ENCODE measurements at places on chromosomes 3 and 15.

DNA sequence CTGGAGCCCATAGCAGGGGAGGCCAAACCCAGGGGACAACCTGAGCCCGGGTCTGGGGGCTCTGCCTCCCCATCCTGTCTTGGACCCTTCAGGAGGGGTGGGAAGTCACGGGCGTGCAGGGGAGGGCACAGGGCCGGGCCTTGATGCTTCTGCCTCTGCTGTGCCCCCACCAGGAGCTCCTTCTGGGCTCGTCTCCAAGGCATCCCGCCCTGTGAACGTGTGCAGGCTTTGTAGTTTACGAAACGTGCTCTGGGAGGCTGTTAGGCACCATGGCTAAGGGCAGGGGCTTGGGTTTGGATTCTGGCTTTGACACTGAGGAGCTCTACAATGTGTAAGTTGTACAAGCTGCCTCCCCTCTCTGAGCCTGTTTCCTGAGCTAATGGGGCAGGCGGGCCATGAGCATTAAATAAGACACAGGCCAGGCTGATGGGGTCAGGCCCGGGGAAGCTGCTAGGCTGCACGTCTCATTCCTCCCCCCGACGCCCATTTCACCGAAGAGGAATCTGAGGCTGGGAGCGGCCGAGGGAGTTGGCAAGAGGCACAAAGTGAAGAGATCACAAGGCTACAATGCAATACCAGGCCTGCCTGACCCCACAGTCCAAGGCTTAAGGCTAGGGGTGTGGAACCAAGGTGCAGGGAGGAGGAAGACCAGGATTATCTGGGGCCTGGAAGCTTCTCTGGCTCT is 19.6 kb downstream of the PLXND1 start:
- no peak for DNase-seq

- DNase-seq: no peak
Observed at GRCh38 chr15:29873264-29873663, 51.0 kb upstream of the TJP1 start.

DNA sequence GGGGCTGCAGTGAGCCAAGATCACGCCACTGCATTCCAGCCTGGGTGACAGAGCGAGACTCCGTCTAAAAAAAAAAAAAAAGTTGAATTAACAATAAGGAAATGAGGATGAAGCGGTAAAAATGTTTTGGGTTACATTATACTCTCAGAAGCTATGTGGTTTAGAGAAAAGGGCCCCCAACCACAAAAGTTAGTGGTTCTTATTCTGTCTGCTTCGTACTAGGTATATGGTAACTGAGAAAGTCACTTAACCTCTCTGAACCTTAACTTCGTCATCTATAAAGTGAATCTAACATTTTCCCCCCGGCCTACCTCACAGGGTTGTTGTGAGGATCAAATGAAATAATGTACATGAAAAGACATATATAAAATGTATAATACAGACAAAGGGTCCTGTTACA is 38.4 kb upstream of the EHHADH start:
- no peak for DNase-seq

DNA sequence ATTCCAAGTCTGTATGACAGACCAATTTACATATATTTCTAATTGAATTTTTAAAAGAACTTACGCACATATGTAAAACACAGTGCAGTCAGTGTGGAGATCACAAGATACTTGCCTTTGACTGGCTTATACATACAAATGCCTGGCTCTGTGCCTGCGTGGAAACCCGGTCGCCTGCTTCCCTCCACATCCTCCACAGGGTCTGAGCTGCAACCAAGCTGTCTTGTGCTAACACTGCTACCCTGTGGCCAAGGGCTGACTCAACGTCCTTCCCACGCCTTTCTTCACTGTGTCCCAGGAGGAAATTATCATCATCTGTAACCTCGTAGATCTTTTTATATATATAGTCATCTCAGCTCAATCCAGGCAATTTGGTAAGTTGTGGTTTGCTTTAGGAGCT is 117.0 kb downstream of the WNT7A start:
- DNase-seq: no peak

- no peak for DNase-seq
Observed at GRCh38 chr3:14524311-14524711, 15.8 kb downstream of the GRIP2 start.

DNA sequence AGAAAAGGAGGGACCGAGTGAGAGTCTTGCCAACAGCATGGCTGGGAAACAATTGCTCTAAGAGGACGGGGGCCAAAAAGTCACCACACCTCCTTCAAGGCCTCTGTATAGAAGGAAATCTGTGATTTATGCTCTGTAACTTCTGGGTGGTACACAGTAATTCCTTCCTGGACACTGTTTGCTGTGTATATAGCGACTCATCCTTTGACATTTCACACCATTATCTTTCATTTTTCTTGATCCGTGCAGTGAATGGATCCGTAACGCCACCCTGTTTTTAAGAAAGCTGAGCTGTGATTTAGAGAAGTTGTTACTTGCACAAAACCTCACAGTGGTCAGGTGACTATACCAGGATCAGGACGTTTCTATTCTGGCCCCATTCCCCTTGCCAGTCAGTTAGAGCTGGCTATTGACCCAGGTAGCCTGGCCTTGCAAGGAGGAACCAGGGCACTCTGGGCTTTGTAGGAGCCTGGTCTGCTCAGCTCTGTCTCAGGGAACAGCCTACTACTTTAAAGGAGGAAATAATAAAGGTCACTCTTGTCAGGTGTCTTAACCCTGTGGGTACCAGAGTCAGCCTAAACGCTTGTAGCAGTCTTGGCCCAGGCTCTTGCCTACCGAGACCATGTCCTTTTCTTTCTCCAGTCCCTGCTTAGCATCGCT is 86.5 kb upstream of the MYZAP start:
- no peak for DNase-seq

GRCh38 chr15:79820820-79821219 is 76.0 kb downstream of the MTHFS start:
- DNase-seq: no peak

- DNase-seq: no peak
Observed at GRCh38 chr3:97736928-97737327, 27.6 kb upstream of the ARL6 start.

GRCh38 chr3:172355836-172356235 is 92.4 kb downstream of the GHSR start:
- no peak for DNase-seq

DNA sequence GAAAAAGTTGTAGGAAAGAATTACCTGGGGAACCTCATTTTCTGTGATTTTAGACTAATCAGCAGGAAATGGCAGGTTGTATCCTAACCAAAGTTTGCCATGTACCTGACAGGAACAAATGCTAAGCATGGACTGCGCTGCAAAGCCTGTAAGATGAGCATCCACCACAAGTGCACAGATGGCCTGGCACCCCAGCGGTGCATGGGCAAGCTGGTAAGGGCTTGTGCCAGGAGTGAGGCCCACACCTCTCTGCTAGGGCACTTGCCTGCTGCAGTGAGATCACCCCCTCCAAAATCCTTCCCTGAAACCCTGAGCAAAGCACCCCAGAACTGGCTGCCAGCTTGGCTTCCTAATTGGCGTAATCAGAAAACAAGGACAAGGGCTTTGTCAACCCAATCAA is 102.6 kb downstream of the STAC start:
- DNase-seq: no peak

DNA sequence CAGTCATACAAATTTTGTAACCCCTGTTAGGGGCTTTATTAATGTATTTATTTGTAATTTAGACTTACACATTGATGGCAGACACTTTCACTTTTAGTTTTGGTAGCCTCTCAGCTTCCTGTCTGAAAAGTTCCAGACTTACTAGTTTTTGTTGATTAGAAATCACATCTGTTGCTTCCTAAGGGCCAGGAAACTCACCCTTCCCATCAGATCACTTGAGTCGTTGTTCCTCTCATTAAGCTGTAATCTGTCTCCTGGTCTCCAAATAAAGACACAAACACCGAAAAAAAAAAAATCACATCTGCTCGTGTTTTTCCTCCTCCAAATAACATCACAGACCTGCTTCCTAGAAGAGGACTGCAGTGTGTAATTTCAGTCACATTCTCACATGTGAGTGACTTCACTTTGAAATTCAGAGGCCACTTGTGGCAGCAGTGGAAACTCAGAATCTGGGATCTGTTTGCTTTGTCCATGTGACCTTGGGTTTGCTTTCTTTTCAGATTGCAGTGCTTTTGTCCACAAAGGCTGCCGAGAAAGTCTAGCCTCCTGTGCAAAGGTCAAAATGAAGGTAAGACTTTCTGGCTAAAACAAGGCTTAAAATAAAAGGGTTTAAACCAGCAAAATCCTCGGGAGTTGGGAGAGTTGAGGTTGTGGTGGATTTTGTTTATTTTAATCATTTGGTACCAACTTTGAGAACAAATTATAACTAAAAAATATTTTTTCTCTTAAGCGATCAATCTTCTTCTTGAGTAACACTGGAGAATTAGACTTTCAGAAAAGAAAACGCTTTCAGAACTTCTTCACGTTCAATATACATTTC is 87.0 kb downstream of the KLHL25 start:
- no peak for DNase-seq

- DNase-seq: no peak
Observed at GRCh38 chr3:104886220-104886995, 480.3 kb upstream of the ALCAM start.

DNA sequence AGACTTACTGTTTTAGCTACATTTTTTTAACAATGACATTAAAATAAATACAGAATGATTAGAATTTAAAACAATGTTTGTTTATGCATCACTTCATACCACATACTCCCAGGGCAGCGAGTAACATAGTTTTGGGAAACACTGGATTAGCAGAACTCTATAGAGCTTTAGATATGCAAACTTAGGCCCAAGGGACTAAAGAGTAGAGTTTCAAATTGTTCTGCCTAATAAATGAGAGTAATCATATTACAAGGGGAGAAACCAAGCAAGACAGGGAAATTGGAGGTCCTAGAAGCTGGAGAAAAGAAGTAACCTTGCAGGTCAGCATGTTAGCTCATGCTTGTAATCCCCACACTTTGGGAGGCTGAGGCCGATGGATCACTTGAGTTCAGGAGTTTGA is 3.6 kb upstream of the DAZL start:
- no peak for DNase-seq

- no peak for DNase-seq
Observed at GRCh38 chr3:186638259-186638658, 1.9 kb upstream of the FETUB start.

- no peak for DNase-seq
Observed at GRCh38 chr3:59425371-59425770, 375.5 kb upstream of the CFAP20DC start.

GRCh38 chr3:107531917-107532469 is 9.2 kb downstream of the BBX start:
- no peak for DNase-seq

DNA sequence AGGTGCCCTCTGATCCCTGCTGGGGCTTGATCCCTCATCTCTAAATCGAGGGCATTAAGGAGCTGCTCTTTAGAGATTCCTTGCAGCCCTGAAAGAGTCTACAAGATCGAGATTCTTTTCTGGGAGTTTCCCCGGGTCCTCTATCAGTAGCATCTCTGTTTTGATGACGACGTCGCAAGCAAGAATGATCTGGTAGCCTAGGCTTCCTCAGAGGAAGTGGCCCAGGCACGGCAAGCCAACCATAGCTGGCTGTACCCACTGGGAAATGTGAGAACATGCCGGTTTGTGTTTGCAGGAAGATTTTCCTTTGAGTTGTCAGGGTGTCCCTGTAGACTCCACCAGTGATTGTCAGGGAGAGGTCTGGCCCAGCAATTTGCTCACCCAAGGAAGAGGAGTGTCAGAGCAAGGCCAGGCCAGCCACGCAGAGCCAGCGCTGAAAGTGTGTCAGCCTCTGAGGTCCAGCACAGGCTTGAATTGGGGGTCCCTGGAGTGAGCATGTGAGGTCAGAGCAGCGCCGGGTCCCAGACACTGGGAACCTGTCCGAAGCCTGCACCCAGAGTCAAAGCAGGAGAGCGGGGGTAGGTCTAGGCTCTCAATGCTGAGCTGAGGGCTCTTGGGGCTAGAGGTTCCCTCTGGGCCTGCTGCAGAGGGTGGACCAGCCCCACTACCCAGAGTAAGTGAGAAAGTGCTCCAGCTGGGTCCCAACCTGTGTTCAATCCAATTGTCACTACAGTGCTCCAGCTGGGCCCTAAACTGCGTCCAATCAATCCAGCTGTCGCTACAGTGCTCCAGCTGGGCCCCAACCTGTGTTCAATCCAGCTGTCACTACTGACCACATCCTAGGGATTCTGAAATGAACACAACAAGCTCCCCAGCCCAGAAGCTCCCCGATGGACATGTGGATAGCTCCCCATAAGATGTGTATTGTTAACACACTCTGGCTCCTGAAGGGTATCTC is 95.7 kb downstream of the CHDH start:
- DNase-seq: no peak

DNA sequence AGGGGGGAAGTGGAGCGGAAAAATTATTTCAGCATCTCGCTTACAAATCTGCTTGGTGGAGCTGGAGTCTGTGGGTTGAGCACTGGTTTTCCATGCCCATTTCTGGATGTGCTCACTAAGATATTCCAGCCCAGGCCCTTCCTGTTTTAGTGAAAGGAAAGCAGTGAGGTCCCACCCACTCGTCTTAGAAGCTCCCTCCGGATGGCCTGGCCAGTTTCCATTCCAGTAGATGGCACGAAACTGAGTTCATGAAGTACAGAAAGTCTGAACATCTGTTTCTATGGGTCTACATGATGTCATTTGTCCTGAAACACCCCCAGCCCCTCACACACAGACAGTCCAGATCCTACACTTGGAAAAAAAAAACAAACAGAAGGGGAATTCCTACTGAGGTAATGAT is 31.9 kb upstream of the THSD4 start:
- DNase-seq: no peak

DNA sequence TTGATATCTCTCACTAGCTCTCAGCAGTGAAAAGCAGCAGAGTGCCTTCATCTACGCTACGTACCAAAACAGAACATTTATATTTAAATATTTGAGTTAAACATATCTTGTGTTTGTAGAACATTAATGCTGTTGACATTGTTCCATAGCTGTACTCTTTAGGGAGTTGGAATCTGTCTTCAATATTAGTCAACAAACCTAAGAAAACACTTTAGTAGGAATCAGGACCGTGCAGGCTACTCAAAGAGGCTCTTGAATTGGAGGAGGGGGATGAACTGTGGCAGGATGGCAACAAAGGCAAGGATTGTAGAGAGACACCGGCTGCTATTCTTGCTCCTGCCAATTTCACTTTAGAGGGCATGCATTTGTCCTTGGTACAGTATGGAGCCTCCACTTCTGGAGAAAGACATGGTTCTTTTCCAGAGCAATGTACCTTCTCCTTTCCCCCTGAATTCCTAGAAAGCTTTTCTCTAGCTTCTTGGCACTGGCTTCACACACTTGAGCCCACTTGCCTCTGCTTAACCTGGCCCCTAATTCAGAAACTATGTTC is 265.9 kb downstream of the CD47 start:
- no peak for DNase-seq

DNA sequence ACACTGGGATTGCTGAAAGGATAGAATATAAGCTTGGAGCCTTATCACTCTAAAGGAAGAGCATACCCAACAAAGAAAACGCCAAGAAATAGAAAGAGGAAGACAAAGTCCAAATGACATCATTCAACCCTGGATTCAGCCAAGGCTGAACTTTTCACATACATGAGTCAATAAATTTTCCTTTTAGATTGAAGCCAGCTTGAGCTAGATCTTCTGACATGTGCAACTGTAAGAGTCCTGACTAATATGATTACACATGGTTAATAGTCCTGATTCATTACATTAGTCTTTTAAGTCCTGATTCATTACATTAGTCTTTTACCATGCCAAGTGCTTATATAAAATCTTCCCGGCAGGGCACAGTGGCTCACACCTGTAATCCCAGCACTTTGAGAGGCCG is 13.6 kb upstream of the DENND6A start:
- DNase-seq: no peak

- no peak for DNase-seq
Observed at GRCh38 chr3:169266351-169266750, 397.2 kb downstream of the MECOM start.
